ENCODE measurements at places on chromosomes 1 and 21.

GRCh38 chr1:156707417-156708217, 2.2 kb upstream of the CRABP2 start:
- peak; percentile 79 for DNase-seq

GRCh38 chr1:110155878-110156522, 5.7 kb downstream of the SLC6A17 start:
- DNase-seq: peak; percentile 55

GRCh38 chr1:180521474-180522212, 19.3 kb upstream of the ACBD6 start:
- peak; percentile 33 for DNase-seq

DNA sequence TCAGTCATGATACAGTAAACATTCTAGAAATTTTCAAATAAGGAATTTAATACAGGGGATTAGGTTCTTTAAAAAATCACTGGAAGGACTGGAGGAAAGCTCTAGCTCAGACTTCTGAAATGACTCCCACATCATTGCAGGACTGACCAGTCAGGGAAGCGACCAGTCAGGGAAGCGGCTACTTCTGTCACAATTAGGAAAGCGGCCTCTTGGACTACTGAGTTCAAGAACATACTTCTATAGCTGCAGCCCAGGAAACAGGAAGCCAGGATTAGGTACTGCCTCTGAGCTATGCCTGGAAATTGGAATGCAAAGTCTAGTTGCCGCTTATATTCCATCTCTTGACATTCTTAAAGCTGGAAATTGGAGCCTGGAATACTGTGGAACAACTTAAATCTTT, 45.5 kb downstream of the USP25 start:
- DNase-seq: no peak

- DNase-seq: no peak
Measured at GRCh38 chr1:50476800-50477199, 53.6 kb upstream of the DMRTA2 start.

DNA sequence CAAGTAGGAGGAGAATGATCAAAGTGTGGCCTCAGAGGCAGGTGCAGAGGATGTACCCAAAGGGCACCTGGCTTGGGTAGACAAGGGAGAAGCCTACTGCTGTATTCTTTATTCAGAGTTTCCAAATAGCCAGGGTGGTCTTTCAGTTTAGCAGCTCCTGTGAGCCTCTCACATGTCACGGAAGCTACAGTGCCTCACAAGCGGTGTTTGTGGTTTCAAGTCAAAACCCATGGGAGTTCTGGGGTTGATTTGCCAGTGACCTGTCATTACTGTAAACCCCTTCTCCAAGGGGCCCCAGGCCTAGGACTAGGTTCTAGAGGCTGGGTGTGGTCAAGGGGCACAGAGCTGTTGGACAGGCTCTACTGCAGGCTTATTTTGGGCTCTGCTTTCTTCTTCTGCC, 10.2 kb upstream of the IL10 start:
- no peak for DNase-seq

- no peak for DNase-seq
Measured at GRCh38 chr1:162366149-162366548, 10.5 kb downstream of the SPATA46 start.

GRCh38 chr1:222357252-222357651, 190.7 kb downstream of the HHIPL2 start:
- no peak for DNase-seq

DNA sequence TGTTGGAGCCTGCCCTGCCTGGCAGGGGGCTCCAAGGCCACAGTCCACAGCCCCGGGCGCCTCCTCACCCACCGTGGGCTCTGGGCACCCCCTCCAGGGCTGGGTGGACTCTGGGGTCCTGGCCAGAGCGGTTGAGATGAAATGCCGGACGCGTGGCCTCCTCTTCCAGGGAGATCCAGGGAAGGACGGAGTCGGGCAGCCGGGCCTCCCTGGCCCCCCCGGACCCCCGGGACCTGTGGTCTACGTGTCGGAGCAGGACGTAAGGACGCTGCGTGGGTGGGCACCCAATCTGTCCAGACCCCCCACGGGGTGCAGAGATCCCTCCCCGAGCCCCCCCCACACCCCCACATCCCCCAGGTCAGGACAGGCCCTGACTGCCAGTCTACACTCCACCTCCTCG, 51.2 kb downstream of the SLC19A1 start:
- no peak for DNase-seq

DNA sequence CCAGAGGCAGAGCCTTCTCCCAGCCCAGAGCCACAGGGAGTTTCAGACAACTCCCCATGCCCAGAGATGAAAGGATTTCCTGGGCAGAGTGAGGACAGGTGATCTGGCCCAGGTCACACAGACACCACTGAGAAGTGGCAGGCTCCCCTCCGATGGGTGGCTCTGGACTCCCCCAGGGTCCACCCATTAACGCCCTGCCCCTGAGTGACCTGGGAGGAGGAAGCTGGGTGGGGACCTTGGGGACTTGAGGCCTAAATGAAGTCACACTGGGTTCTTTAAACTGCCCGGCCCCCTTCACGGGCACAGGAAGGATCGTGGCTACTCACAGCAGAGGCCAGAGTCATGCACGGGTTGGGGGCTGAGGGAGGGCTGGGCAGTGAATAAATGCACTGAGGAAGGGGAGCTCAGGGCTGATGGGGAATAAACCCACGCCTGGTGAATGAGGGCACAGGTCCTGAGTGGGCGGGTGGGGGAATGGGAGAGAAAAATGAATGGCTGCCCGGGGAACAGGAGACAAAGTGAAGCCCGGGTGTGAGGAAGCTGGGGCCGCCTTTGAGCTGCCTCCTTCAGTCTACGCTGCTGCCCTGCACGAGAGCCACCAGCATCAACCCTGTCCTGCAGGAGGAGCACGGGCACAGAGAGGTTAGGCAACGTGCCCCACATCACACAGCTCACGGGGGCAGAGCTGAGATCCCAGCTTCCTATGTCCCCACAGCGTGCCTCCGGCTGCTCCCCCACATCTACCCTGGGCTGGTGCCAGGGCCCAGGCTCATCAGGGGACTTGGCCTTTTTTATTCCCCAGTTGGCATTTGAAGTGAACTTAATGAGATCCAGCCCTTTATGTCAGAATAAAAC, 404.3 kb downstream of the MATN1 start:
- no peak for DNase-seq

DNA sequence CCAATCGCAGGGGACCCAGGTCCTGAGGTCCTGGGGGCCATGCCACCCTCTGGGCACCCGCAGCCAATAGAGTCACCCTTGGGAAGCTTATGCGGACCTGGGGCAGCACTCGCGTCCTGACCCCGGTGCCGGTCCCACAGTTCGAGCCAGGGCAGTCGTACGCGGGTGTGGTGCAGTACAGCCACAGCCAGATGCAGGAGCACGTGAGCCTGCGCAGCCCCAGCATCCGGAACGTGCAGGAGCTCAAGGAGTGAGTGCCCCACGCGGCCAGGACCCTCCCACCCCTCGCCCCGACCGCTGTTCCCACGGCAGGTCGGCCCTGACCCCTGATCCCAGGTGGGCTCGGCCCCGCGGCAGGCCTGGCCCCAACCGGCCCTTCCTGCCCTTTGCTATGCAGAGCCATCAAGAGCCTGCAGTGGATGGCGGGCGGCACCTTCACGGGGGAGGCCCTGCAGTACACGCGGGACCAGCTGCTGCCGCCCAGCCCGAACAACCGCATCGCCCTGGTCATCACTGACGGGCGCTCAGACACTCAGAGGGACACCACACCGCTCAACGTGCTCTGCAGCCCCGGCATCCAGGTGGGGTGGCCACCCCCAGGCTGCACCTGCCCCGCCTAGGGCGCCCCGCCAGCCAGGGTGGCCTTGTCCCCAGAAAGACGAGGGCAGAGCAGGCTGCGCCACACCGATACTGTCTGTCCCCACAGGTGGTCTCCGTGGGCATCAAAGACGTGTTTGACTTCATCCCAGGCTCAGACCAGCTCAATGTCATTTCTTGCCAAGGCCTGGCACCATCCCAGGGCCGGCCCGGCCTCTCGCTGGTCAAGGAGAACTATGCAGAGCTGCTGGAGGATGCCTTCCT, 20.5 kb downstream of the COL6A1 start:
- no peak for DNase-seq
